ENCODE measurements at places on chromosomes 4 and X.

DNA sequence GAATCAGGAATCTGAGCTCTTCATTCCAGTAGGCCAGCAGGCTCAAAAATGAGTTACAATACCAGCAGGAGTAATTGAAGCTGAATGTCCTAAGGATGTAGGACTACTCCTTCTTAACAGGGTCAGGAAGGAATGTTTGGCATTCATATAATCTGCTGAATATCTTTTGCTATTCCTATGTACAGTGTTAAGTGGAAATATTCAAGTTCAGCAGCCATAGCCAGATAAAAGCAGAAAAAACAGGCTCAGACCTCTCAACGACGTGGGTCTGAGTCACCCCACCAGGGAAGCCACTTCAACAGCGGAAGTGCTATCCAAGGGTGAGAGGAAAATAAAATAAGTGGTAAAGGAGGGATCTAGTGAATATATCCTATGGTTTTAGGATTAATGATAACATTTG is 577.0 kb downstream of the SPOCK3 start:
- DNase-seq, result no peak

DNA sequence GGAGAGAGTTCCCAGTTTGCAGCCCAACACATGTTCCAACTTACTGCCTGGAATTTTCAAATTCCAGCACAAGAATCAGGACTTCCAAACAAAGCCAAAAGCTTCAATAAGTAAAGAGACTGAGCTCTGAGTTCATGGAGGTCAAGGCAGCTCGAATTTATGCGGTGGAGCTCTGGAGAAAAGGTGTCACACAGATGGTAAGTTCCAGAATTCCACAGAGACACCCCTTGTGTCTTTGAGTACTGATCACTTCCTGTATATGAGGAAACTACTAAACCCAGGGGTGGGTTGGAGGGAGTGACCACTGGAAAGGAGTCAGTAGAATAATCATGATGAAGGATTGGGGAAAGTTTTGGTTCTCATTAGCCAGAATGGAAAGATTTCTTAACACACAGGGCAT is 118.5 kb upstream of the GUCY1A1 start:
- DNase-seq, result no peak

DNA sequence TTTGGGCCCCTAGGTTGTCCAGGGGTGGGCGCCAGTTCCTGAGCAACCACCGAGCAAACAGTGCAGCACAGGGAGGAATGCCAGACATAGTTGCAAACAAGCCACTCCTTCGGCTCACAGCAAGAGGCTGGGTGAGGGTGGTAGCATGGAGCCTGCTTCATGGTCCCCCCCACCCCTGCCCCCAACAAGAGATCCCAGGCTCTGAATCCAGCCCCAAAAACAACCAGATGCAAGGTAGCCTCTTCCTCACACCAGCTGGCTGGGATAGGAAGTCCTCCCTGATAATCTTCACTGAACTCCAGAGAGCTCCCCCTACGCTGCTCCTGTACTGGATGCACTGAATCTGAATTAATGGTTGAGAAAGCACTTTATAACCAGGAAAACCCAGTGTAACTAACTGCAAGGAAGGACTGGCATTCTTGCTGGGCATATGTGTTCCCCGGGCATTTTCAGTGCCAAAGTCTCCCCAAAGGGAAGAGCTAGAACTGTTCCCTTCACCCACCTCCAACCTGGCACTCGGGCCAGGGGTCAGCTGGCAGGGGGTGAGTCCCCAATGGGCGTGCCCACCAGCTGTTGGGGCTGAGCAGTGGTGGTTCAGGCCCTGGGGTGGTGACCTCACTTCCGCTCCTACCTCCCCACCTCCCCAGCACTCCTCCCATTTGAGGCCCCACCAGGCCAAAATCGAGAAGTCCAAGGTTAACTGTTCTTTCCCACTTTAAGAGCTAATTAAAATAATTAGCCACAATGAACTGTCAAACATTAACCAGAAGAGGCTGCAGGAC is 1.5 kb downstream of the ELF4 start:
- peak; percentile 46 for DNase-seq

- DNase-seq, result no peak
These were observed at the start of gene MGAT4D for GRCh38 chr4:140497747-140498636. TSS of gene MGAT4D (minus strand) at chr4:140498293. CDS start at chr4:140498222, 71 bp downstream.

DNA sequence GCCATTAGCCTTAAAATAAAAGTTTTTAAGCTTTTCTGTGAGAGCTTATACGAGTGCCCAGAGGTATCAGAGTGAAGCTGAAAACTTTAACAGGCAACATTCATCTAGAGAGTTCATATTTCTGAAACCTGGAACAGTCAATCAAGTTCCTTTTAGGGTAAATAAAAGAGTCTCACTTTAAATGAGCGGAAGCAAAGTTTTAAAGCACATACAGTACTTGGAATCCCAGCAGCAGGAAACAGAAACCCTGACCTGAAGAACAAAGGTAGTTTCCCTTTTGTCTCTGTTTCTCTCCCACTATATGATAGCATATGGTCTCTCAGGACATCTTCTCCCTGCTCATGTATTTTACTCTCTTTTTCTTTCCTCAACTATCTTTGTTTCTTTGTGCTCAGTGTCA is 153.0 kb downstream of the ASB9 start:
- DNase-seq, result no peak

- DNase-seq, result no peak
These were observed 47.6 kb downstream of the COL25A1 start for GRCh38 chr4:109254845-109255244.

GRCh38 chr4:86393749-86394148 is 33.9 kb upstream of the MAPK10 start:
- no peak for DNase-seq

DNA sequence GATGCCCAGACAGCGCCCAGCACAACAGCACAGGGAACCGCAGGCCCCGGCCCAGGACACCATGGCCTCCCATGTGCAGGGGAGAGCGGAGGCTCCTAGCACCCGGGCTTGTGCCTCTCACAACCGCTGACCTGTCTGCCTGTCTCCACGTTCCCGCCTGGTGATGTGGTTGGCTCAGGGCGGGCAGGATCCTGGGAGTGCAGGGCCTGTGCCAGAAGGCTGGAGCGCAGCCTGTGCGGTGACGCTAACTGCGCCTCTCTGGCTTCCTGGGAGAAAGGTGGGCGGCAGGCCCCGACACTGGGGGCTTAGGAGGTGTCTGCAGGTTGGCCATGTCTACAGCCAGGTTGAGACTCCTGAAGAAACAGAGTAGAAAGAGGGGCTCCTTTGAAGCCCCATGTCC is 48.7 kb downstream of the CPZ start:
- no peak for DNase-seq

GRCh38 chrX:136192839-136193414 is 45.6 kb downstream of the FHL1 start:
- DNase-seq, result no peak

DNA sequence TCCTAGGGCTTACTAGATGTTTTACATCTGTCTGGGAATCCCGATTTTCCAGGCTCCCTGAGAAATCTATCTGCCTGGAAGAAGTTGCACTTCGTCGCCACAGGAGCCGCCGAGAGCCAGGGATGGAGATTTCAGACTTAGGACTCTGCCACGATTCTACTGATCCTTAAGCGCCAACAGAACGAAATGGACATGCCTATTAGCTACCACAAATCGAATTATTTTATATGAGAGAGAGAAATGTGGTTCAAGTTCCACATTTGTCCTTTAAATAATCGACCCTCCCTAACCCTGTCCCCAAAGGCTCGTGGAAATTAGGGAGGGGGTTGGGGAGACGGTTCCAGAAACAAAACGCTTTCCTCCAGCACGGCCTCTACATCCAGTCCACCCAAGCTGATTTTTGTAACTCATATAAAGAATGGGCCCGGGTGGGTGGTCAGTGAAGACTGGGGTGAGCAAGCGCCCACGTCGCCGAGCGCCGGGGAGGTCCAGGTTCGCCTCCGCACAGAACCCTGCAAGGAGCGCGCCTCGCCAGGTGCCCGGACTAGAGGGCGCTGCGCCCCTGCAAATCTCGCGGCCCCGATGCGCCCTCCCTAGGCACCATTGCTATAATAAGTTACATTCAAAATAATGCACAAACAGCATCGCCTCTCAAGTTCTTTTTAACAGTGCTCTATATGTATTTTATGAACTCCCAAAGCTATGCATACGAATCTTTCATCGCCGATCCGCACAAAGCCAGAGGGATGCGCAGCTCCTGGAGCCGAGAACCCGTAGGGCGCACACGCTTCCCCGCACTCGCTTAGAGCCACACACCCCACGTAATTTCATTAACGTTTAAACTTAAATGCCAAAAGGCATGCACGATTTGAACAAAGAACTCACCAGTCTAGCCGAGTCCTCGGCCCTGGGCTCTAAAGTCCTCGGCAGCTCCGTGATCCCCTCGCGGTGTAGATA is 2.1 kb upstream of the FAT1 start:
- DNase-seq, result no peak

DNA sequence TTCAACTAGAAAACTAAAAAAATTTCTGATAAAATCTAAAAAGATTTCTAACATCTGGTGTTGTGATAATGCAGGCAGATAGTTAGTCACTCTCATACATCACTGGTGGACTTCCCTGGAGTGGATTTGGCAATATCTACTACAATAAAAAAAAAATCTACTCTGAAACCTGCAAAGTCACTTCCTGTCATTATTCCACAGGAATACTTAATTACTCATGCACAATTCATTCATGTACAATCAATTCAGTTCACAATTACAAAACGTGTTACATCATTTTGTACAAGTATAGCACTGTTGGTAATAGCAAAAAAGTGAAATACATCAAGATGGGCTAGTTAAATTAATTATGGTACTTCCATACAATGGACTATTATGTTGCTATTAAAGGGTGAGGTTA is 16.5 kb upstream of the RHOH start:
- DNase-seq, result no peak

DNA sequence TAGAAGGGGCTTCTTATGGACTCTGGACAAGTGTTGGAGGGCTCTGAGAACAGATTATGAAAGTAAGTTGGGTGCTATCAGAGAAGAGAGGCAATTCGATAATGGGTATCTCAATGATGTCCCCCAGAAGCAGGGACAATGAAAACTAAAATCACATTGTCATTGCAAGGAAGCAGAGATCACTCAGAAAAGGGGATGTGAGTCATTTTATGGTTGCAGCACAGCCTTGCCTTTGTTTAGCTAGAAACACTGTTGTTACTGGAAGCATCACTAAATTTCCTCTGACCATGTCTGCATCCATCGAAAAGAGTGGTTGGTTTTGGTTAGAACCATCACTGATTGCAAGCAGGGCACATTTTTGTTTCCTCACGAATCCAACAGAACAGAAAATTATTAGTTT is 246.8 kb upstream of the NWD2 start:
- no peak for DNase-seq

GRCh38 chr4:10296730-10297129 is 160.5 kb downstream of the ZNF518B start:
- DNase-seq, result no peak

GRCh38 chr4:16579866-16580265 is 318.6 kb downstream of the LDB2 start:
- DNase-seq, result no peak

DNA sequence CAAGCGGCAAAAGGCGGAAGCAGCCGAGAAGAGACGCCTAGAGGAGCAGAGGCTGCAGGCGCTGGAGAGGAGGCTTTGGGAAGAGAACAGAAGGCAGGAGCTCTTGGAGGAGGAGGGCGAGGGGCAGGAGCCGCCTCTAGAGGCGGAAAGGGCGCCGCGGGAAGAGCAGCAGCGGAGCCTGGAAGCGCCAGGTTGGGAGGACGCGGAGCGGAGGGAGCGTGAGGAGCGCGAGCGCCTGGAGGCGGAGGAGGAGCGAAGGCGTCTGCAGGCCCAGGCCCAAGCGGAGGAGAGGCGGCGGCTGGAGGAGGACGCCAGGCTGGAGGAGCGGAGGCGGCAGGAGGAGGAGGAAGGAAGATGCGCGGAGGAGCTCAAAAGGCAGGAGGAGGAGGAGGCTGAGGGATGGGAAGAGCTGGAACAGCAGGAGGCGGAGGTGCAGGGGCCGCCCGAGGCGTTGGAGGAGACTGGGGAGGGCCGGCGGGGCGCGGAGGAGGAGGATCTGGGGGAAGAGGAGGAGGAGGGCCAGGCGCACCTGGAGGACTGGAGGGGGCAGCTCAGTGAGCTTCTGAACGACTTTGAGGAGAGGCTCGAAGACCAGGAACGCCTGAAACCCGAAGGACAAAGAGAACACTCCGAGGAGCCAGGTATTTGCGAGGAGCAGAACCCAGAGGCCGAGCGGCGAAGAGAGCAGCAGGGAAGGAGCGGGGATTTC is 72.9 kb downstream of the AASDH start:
- DNase-seq, result no peak

- DNase-seq, result no peak
These were observed 8.7 kb downstream of the WDFY3 start for GRCh38 chr4:84957514-84958420.

GRCh38 chrX:132651421-132652086 is 162.7 kb upstream of the MBNL3 start:
- no peak for DNase-seq

DNA sequence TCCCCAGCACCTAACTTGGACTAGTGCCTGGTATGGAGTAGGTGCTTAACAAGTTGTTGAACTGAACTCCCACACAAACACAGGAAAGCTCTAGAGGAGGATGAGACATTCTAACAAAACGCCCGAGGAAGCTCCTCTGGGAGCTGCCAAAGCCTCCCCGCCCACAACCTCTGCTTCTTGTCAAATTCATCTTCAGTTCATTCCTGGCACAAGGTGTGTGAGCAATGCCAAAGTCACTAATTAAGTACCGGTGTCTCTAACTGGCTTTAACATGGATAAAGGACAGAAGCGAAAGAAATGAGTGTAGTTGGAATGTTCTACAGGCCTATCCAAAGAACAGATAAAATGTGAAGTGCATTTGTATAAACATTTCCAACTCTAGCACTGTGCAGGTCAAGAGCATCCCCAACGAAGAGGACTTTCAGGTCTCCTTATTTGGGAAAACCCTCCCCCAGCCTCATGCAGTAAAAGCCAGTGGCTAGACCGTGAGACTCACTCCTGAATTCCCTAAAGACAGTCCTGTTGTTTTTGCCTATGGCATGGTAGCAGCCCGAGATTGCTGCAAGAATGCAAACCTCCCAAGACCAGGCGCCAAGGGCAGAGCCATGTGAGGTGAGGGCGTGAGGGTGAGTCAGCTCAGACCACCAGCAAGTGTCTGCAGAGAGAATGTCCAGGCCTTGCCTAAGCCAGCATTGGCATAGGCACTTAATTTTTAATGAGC is 72.2 kb upstream of the KLF3 start:
- DNase-seq, result no peak

- no peak for DNase-seq
These were observed 106.7 kb downstream of the GPM6A start for GRCh38 chr4:175705407-175705806.

- DNase-seq, result no peak
These were observed 134.1 kb downstream of the OR13H1 start for GRCh38 chrX:131677655-131678628.

GRCh38 chrX:124125471-124125870 is 164.0 kb downstream of the STAG2 start:
- no peak for DNase-seq

All from CD4-positive, alpha-beta T cell treated with Interleukin-4 for 4 hours (primary cell).